ENCODE measurements at places on chromosomes 1 and 21.
A peak's percentile ranks its signal among the peaks of the same experiment; 100 is the strongest.

GRCh38 chr1:11456965-11457364 is 22.0 kb upstream of the DISP3 start:
- DNase-seq, result no peak

DNA sequence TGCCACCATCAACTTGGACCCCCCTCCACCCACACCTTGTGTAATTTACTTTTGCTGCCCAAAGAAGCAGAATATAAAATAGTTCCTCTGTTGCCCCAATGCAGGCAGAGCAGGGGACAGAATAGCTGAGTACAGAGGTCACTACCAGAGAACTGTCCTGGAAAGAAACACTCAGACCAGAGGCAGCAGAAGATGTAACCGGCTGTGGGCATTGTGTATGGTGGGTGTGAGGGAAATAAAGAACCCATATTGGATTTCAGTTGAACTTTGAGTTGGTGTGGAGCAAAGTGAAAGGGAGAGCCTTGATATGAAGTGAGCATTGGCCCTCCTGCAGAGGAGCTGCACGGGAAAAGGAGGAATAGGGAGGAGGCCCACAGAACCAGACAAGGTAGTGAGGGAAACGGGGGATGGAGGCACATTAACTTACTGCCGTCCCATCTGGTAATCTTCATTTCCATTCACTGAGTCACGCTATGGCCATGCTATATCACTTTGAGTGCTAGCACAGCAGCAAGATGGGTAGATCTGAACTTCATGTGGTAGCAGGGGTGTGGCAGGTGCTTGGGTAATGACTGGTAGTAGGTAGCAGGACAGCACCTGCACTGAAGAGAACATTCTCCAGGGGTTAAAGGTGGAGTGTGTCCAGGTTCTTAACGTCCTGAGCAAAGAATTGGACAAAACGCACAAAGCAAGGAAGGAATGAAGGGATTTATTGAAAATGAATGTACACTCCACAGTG is 56.3 kb upstream of the FBXO28 start:
- no peak for DNase-seq

DNA sequence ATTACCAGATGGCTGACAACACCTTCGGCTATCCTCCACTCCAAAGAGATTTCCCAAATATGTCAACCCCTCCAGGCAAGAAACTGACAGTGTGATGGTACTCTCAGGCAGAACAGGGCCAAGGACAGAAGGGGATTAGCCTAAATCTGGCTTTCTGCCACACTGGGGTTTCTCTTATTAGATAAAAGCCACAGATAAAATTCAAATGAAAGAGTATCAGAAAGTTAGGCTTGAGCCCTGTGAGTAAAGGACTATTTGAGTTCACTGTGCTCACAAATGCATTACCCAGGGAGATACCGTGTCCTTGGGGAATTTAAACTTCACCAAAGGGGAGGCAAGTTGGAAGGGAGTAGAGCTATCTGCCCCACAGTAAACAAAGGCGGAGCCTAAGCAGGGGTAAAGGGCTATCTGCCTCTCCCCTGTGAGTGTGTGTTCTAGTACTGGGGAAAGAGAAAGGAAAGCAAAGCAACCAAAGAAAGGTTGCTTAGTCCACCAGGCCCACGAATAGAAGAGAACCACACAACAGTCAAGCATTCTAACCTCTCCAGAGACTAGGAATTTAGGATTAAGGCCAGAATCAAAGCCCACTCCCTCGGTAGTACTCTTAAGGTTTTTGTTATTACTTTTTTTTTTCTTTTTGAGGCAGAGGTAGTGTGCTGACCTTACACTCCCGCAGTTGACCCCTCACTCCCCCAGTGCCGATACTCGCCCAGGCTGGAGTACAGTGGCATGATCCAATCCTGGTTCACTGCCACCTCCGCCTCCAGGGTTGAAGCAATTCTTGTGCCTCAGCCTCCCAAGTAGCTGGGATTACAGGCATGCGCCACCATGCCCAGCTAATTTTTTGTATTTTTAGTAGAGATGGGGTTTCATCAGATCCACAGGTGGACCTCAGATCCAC is 12.7 kb downstream of the TPM3 start:
- DNase-seq, result no peak

DNA sequence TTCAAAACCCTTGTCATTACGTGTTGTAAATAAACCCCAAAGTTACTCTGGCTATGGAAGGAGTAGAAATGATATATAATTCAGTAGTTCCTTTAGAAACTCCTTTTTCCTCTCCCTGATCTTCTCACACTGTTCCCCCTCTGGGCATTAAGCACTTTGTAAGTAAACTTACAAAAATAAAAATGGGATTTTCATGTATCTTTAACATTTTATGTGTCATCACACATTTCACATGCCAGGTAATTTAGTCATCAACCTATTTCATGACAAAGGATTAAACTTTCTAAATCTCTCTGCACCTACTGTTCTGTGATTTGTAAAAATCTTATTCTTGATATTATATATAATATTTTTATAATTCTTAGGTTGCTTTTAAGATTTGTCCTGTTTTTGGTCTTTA is 176.9 kb downstream of the NEK7 start:
- DNase-seq, result no peak

DNA sequence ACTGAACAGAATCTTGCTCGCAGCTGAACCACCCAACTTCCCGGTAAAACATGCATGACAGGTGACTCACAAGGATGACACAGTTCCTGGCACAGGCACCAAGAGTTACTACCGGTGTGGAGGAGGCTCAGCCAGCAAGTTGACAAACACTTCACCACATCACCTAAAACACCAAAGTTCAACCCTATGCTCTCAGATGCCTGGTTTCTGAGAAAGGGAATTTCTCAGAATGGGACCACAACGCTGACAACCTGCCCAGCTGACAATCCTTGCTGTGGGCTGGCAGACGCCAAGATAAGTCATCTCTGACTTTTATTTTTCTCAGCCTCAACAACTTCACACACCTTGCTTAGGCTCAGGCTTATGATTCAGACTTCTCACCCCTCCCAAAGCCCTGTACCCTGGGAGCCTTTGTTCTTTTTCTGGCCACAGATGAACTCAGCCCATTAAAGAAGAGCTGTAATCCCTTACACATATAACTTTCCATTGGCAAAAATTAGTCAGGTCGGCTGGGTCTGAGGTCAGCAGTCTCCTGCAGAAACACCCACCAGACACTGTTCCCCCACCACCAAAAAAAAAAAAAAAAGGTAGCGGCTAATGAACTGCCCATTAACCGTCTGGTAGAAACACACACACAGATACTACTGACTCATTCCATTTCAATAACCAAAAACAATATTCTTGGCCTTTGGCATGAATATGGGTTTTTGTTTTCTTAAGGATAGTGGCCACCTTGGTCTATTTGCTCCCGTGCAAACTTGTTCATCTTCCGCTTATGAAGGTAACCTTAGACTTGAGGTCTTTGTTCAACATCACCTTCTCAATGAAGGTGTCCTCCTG is 10.8 kb upstream of the TIAM1 start:
- DNase-seq, result no peak

DNA sequence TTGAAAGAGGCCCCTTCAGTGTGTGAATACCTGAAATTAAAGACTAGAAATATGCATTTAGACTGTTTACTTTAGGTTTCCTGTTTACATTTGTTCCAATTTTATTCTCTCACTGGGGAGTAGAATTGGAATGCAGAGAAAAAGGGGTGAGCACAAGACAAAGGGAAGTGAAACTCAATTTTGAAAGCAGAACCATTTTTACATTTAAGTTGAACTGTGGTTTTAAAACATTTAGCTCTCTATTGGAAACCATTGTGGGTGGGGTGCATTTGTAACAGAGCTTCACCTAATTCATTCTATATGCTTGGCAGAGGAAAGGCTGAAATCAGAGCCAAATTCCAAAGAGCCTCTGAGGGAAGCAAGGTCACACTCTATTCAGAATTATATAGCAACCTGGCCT is 235.3 kb upstream of the C1orf105 start:
- peak; percentile 47 for DNase-seq

DNA sequence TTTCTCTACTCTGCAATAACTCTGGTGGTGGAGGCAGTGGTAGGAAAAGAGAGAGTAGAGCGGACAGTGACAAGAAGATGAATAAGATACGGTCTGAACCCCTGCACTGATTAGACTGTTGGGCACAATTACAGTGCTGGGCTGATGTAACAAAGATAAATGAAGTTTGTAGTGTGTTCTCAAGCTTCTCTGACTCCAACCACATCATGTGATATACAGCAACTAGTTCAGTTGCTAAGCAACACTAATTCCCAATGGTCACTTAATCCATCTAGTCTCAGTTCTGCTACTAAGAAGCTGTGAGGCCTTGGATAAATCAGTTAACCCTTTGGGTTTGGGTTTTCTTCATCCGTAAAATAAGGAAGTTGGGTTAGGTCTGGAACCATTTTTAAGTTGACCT is 17.3 kb downstream of the DDR2 start:
- DNase-seq, result no peak

DNA sequence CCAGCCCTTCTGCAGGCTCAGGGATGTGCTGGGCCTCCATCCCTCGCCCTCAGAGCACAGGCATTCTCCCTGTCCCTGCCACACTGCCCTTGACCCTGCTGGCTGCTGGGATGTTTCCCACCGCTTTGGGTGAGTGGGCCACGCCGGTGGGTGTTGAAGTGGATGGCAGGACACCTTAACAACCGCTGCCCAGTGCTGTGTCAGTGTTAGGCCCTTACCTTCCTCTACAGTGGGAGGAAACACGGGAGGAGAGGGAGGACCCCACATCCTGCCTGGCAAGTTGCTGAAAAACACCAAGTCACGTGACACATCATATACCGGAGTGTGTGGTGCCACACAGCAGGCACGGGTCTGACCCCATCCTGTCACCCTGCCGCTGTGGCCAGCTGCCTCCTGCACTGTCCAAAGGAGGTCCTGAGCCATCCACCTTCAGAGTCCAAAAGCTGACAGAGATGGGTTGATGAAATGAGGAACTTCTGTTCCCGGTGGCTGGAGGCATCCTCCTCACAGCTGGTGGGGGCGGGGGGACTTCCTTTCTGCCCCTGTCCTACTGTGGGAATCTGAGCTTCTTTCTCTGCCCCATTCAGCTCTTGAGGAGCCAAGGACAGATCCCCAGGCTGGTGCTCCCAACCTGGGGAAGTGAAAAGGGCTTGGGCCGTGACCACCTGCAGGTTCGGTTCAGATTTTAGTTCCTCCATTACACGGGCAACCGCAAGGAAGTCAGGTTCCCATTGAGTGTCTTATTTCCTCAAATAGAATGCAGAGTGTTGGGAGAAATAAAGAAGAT is 3.2 kb upstream of the THEMIS2 start:
- no peak for DNase-seq

GRCh38 chr1:6683434-6683833 is 18.2 kb downstream of the DNAJC11 start:
- DNase-seq, result no peak

GRCh38 chr1:100441651-100442050 is 89.3 kb downstream of the CDC14A start:
- no peak for DNase-seq

GRCh38 chr1:205533748-205534443 is 29.4 kb downstream of the CDK18 start:
- DNase-seq, result no peak

DNA sequence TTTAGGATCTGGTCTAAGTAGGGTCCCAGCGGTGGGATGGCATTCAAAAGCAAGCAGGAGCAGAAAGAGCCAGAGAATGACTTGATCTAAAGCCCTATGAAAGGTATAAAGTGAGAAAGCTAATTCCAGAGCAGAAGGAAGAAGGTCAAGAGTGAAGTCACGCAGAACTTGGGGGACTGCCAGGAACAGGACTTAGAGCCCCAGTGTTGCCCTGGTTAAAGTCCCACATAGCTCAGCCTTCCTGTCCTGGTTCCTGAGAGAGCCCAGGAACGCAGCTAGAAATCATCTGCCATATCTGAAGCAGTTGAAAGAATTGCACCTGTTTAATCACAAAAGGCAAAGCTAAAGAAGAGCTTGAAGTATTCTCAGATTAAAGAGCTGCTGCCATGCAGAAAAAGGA is 160.6 kb upstream of the ATP1B1 start:
- no peak for DNase-seq

- no peak for DNase-seq
Observed at GRCh38 chr21:43786300-43786806, 3.0 kb upstream of the RRP1 start.

GRCh38 chr1:35269989-35270289 is 1.4 kb downstream of the ZMYM4 start:
- no peak for DNase-seq

DNA sequence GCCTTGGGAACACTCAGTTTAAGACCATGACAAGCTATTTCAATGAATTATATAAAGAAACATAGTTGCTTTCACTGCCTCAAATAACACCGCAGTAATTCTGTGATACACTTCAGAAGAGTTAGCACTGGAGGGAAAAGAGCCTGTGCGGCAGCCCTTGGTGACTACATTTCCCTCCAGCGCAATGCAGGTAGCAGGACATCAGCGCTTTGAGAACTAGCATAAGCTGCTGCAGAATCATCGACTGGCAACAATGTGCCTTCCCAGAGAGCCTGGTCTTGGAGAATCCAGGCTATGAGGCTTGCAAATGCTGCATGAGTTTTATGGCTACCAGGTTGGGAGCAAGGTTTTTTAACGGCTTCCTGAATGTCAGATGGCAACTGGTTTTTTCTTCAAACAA is 7.5 kb downstream of the NRIP1 start:
- DNase-seq, result no peak

DNA sequence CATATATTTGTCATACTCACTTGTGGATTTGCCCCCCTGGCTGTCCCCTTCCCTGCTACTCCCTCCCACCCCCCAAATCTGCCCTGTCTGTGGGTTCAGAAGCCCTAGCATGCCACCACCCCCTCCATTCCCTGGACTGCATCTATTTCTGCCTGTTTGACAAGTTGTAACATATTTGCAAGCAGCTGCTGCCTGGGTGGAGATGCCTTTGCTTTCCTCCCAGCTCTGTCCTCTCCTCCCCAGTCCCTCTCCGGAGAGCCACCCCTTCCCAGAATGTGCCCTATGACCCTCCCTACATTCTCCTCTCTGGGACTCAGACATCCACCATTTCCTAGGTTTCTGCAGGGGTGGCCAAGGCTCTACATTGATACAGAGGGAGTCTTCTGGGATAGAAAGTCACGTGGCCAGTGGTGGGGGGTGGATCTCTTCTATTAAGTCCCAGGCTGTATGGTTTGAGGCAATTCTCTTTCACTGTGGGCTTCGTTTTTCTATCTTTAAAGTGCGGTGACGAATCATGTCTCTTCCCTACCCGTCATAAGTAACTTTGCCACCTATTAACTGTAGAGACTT is 6.0 kb upstream of the MYOG start:
- no peak for DNase-seq

DNA sequence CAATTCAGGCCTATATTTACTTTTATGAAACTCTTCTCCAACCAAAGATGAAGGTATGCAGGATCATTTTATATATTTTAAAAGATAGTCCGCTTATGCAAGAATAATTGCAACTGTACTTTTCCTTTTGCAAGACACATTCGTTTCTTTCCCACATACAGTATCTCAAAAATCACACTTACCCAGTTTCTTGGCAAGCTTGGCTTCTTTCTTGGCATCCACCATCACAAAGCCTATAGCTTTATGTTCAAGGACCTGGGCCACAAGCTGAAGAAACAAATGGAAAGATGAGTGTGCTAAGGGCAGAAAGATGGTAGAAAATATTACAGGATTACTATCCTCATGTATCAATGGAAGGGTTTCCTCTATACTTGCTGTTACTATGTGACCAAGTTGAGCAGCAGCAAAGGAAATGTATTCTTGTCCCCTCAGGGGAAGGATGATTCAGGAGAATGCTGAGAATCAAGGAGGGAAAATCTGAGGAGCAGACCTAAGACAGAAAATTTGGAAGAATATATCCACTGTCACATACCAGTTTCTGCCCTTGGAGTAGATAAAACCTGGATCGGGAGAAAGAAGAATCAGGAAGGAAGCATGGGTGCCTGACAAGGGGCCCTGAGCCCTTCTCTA is 23.8 kb downstream of the CASQ2 start:
- DNase-seq, result no peak

All from fibroblast of skin of left quadriceps (primary cell).